ENCODE measurements at places on chromosomes 5 and 9.

GRCh38 chr5:84113246-84114105, 271.2 kb downstream of the EDIL3 start:
- no peak for DNase-seq

- DNase-seq: no peak
Observed at GRCh38 chr9:8660383-8660782, 860.8 kb upstream of the DMAC1 start.

- no peak for DNase-seq
Observed at GRCh38 chr5:148951612-148952011, 111.2 kb downstream of the SH3TC2 start.

DNA sequence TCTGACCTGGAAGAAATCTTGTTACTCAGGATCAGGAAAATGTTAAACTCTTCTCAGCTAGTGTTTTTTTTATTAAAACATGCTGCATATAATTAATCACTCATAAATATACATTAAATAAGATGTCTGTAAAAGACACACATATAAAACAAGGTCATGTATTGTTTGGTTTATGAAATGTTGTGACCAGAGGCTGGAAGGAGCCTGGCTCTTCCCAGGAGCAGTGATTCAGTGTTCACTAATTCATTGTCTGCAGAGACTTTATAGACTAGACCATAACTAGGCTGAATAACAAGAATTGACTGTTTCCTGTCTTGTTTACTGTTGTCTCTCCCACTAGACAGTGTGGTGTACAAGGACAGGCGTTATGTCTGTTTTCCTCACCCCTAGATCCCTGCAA, 49.1 kb upstream of the ANKRD55 start:
- DNase-seq: no peak

DNA sequence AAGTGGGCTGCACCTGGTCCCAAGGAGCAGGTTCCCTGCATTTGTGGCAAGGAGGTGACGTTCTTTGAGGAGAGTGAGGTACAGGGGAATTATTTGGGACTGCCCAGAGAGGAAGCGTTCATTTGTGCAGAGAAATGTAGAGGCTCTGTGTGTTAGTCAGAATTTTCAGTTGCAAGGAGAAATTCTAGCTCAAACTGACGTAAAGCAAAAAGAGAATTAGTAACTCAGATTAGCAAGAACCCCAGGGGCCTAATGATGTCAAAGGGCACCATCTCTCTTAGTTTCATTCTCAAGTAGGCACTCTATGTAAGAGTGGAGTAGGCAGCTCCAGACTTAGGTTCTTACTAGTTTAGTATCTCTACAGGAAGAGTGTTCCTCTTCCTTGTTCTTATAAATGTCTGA, 2.4 kb upstream of the TXN start:
- no peak for DNase-seq

GRCh38 chr9:15606643-15607472, 54.0 kb downstream of the CCDC171 start:
- DNase-seq: no peak

GRCh38 chr5:60533789-60534188, 166.2 kb downstream of the DEPDC1B start:
- DNase-seq: no peak

GRCh38 chr9:73118286-73118685, 33.4 kb upstream of the ANXA1 start:
- no peak for DNase-seq

- no peak for DNase-seq
Observed at GRCh38 chr9:98861781-98862504, 54.5 kb downstream of the GALNT12 start.

DNA sequence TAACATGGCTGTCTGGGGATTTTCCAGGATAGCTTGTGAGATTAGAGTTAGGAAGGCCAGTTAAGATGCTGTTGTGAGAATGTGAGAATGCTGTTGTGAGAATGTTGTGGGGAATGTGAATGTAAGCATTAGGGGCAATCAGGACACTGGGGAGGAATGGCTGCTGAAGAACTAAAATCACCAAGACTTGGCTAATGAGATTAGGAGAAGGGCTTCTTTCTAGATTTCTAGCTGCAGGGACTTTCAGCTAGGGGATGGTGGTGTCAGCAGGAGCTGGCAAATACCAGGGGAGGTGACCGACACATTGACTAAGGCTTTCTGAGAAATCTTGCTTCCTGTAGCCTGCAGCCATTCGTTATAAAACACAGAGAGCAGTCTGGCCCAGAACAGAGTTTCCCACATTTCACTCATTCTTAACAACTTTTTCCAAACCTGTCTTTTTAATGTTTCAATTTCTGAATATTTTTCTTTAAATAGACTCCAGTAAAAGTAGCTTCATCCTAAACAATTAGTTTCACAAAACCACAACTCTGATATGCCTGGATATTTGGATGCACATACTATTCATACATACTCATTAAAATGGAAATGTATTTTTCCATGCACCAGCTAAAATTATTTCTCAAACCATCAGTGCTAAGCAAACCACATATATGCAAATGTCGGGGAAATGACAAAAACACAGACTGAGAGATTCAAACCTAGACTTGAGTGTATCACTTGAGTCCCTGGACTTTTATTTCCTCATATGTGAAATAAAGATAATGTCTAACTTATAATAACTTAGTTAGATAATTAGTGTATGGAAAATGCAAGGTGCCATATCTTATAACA, 89.3 kb upstream of the TNC start:
- DNase-seq: no peak

- no peak for DNase-seq
Observed at GRCh38 chr5:168697034-168697720, 118.0 kb upstream of the PANK3 start.

DNA sequence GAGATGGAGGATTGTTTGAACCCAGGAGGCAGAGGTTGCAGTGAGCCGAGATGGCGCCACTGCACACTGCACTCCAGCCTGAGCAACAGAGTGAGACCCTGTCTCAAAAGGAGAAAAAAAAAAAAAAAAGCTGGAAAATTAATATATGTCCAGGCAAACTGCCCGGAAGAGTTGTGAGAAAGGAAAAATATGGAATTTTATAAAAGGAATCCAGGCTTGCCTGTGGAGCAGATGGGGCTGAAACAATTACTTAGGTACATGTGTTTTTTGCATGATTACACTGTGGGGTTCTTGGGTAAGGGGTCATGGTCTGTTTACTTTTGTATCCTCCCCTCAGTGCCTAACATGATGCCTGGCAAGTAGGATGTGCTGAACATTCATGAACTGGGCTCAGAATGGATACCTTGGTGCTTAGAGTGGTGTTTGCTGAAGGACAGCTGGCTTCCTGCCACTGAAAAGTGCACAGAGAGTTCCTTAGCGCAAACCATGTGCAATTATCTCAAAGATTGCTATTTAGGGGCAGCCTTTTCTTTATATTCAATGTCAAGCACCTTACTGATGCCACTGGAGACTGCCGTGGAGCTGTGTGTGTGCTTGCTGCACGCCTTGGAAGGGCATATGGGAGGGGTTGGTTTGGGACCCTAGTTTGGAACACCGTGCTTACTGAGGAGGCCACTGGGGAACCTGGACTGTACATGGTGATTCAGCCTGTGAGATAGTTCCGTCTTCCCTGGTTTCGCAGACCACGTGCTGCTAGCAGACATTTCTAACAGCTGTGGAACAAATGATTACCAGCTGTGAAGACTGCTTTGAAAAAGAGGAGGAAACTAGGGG, 78.4 kb downstream of the MAP1B start:
- DNase-seq: no peak

- DNase-seq: no peak
Observed at GRCh38 chr5:126334760-126335159, 88.4 kb upstream of the GRAMD2B start.

- no peak for DNase-seq
Observed at GRCh38 chr5:55343609-55344008, 35.8 kb downstream of the MTREX start.

DNA sequence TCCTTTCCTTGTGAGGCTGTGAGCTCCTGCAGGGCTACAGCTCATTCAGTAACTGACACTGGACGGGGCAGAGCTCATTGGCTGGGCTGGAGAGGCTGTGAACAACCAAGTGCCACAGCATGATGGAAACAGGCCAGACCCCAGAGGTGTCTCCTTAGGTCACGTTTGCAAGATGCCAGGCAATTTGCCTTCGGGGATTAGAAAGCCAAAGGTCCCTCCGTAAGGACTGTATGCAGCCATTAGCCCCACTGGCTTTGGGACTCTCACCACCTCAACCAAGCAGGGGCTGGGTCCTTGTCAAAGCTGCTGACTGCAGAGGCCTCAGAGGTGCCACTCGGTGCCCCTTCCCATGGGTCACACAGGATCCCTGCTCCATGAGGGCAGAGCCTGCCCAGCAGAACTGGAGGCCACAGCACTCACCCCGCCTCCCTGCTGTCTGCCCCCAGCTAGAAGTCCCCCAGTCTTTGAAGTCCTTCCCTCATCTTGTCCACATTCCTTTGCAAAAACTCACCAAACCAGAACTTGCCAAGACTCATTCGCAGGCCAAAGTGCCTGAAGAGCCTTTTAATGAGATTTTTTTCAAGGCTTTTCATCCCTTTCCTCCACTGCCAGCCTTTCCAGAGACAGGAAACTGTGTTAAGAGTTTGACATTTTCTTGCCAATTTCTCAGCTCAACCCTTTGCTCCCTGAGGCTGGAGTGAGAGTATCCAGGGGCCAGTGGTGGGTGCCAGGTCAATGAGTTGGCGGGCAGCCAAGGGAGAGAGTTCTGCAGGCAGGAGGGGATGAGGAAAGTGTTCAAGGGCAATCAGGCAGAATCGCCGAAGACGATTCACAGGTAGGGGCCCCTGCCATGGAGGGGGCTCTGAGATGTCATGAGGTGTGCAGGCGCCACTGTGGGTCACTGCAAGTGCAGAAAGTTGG, 39.7 kb upstream of the SLC25A51 start:
- DNase-seq: no peak

DNA sequence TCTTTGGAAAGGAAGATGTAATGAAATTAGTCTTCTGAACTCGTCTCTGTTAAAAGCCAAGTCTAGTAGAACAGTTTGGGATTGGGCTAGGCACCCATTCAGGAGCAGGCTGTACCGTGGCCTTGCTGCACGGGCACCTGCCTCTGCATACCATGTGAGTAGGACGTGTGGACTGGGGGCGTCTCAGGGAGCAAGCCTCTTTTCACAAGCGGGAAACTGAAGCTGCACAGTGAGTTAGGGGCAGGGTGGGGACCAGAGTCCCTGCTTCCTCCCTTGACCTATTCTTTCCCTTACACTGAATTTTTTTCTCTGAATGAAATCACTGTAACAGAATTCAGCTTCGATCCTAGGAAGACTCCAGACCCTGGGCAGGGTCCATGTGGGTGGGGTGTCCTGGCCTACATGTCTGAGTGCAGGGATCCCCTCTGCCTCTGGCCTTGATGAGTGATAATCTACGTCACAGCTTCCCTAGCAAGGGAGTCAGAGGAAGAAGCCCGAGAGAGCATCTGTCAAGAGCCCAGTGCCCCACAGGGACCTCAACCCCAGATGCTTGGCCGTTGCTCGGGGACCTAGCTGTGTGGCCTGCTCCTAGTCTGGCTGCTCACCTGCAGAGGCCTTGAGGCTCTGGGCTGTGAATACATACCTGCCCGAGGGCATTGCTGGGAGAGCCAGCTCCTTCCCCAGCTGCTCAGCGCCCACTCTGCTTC, 15.1 kb downstream of the PHF2 start:
- no peak for DNase-seq

GRCh38 chr9:120212153-120212852, 367.7 kb downstream of the CDK5RAP2 start:
- no peak for DNase-seq

DNA sequence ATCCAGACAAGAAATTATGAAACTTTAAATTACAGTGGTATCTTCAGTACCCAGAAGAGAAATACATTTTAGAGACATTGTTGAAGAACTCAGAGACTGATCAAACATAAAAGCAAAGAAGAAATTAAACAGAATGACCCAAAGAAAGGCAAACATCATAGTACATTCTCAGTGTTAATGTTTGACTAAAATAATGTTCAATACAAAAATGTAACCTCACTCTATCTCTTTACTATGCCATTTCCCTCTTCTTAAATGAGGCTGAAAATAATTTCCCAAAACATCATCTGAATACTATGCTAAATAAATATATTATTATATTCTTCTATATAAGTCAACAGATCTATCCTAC, 22.8 kb downstream of the TMEM161B start:
- no peak for DNase-seq

DNA sequence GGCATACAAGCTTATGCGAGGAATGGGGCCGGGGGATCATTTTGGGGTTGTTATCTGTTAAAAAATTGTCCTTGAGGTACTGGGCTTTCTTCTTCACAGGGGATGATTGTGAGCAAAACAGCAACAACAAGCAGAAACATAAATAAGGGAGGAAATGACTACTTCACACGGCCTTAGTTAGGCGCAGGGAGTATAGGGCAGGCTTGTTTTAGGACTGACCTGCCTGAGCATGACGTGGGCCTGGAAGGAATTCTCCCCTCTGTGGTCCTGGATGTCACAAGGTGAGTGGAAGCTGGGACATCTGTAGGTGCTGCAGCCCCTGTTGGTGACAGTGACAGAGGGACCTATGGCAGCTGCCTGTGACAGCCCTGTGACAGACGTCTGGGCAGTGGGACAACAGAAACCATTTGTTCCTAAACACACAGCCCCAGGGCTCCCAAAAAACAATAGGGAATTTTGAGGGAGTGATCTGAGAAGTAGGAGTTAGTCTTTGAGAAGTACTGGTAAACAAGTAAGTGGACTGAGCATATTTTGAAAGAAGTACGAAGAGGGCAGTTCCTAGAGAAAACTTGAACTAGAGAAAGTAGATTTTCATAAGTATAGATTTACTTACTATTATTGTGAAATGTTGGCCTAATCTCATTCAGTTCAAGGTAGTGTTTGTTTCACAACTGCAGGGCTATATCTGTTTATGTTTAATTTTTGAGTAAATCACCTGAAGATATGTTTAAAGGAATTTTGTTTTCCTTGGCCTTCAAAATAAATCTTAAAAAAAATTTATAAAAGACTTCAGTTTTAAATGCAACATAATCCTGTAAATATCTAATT, 113.1 kb downstream of the KDM4C start:
- no peak for DNase-seq

GRCh38 chr9:582775-583174, 258.7 kb upstream of the DMRT1 start:
- DNase-seq: no peak

DNA sequence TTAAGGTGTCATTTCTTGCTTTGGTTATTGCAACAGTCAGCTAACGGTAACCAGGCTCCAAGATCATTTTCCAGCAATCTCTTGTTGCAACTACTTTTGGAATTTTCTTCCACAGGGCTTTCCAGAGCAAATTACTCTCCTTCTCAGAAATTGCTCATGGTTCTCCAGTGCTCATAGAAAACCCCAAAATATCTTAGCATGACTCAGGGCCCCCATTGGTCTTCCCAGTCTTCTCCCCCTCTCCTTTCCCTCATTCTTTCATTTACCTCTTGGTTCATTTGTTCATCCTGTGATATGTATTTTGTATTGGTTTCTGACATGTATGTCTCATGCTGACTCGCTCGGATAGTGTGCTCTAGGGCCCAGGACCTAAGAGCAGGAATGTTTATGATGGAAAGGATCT, 35.6 kb downstream of the WWC1 start:
- DNase-seq: no peak

DNA sequence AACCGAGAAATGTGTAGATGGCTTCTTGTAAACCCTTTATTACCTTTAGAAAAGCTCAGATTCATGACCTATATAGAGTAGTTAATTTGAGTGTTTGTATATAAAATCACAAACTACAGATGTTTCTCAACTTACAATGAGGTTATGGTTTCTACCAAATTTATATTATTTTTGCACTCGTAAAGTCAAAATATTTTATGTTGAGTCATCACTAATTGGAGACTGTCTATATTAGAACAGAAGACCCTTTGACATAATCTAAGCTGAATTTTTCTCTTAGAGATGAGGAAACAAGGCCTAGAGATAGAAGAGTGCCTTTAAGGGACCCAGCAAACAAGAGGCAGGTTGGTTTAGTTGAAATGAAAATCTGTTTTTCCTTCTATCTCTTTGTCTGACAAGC, 20.0 kb upstream of the NMUR2 start:
- no peak for DNase-seq

All from CD4-positive, alpha-beta T cell (primary cell).